Activated CD4-positive, alpha-beta T cell treated with anti-CD3 and anti-CD28 coated beads for 36 hours (primary cell): ENCODE measurements at places on chromosomes 11 and 22.

GRCh38 chr11:122441666-122442035 lies 213.9 kb upstream of the UBASH3B start:
- DNase-seq: no peak

DNA sequence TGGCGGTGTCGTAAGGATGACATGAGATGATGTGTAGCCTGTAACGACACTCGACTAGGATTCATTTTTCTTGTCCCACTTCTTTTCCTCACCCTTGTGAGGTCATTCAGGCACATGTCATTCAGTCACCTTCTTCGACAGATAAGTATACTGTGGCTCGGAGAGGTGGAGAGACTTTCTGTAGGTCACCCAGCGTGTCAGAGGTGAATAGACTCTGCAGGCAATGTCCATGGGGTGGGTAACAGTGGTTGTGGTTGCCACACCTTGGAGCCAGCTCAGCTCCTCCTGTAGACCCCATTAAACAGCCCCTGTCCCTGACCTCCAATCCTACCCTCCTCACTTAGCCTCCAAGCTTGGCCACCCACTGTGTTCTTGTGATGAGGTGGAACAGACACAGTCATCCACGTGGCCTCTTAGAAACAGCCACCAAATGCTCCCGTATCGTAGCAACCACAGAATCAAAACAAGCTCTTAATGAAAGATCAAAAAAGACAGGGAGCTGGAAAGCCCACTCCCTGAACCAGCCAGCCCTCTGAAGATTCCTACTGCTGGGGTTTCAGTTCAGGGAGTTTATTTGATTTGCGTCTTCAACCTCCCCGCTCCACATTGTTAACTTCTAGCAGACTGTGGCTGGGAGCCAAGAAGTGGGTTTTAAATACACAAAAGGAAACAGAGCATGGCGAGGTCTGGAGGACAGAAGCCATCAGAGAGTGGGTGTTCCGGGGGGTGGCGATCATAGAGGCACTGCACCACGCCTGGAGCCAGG lies 89.0 kb upstream of the GRK3 start:
- DNase-seq: no peak

GRCh38 chr11:33948494-33948893 lies 56.6 kb upstream of the LMO2 start:
- DNase-seq: no peak

DNA sequence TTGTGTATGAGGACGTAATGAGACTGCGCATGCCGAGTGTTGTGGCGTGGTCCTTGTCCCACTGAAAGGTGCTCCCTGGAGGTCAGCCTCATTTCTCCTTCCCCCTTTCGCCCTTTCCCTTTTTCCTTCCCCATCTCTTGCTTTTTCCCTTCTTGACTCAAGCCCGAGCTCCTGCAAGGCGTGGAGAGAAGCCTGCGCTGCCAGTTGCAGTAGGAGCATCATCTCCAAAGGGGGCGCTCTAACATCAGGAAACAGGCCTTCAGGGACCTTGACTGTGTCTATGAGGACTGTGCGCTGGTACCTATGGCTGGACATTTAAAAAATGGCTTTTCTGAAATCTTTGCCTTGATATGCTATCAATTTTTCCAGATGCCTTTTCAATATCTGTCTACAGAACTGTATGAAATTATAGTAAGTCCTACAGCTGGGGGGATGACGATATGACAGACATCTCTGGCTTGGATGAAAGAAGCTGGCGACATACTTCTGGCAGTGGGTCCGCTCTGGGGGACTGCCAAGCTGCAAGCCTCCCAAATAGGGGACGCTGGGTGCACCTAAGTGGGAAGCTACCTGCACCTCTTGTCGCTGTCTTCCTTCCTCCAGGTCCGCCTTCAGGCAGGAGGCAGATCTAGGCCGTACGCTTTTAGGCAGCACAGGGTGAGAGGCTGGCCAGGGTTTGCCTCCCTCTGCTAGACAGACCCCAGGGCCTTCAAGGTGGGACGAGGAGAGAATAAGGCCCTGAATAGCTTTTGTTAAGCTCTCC lies 96.5 kb downstream of the NXPE2 start:
- peak; percentile 47 for DNase-seq

DNA sequence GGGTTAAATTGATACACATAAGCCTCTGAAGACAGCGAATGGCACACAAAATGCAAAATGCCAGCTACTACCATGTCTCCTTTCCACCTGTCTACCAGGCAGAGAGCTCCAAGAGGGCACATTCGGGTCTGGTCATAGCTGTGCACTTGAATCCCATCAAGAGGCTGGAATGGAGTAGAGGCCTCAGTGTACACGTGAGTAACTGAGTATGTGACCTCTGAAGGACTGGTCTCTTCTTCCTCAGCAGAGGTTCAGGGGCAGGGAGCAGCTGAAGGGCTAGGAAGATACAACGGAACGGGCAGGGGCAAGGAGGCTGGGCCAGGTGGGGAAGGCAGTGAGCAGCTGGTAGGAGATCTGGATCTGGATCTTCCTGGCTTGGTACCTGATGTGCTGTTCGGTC lies 56.3 kb upstream of the PHOX2A start:
- DNase-seq: no peak

DNA sequence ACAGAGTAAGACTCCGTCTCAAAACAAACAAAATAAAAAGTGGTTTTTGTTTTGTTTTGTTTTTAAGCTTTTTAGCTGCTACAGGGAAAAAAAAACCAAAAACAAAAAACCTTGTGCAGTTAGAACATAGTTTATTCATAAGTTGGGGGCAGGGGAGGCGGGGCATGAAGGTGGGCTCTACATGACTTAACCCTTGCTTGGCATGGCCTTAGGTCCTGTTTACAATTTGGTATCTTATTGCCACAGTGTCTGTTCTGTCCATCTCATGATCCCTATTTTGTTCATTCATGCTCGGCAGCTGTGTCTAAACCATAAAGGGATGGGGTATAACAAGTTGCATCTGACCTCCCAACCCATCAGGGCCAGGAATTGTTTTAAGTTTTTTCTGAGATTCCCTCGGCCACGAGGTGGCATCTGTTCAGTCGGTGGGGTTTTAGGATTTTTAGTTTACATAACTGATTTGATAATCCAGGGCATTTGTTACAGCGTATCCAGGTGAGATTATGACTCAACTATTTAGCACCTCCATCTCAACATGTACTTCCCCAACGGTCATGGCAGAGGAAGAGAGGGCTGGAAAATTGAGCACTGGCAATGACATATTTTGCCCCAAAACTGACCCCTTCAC lies 6.9 kb downstream of the AP5B1 start:
- no peak for DNase-seq

- no peak for DNase-seq
Observed at GRCh38 chr11:18615628-18616392, 16.2 kb downstream of the MISFA start.

GRCh38 chr11:112504056-112504455 lies 243.4 kb upstream of the PLET1 start:
- no peak for DNase-seq

DNA sequence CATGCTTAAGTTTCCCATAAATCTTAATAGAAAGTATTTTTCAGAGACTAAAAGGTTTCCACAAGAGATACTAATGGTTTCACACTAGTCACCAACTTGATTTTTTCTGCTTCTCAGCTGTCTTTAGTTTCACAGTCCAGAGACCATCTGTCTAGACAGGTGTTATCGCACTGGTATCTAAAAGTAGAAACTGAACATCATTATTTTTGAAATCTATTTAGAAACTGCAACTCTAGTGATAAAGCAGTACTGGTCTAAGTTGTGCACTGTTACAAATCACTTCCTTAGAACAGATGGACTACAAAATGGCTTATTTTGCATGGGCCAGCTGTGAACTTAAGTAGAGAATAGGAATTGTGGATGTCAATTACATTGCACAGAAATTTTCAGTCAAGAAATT lies 78.0 kb downstream of the CNTN5 start:
- no peak for DNase-seq

GRCh38 chr11:92236856-92237255 lies 12.2 kb downstream of the FAT3 start:
- DNase-seq: no peak

DNA sequence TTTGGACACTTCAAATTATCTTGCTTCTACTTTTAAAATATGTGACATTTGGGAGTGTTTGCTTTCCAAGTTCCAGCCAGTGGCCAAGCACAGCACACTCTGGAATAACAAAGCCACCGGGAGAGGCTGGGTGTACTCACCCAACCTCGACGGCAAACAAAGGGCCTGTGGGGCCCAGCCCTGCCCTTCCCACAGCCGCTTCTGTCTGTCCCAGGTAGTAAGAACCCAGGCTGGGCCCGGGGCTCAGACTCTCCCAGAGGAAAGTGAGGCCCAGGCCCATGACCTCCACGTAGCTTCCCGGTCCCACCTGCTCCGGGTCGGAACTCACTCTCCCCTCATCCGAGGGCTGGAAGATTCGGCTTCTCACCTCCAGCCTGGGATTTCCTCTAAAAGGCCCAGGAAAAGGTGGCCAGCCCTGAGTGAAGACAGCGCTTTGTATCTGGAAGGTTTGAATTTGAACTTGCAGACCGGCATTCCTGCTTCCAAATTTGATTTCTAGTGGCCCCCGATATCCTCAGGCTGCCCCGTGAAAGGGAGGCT lies 93.5 kb downstream of the CELSR1 start:
- no peak for DNase-seq

GRCh38 chr11:83241291-83241946 lies 44.7 kb downstream of the CCDC90B start:
- peak; percentile 39 for DNase-seq

DNA sequence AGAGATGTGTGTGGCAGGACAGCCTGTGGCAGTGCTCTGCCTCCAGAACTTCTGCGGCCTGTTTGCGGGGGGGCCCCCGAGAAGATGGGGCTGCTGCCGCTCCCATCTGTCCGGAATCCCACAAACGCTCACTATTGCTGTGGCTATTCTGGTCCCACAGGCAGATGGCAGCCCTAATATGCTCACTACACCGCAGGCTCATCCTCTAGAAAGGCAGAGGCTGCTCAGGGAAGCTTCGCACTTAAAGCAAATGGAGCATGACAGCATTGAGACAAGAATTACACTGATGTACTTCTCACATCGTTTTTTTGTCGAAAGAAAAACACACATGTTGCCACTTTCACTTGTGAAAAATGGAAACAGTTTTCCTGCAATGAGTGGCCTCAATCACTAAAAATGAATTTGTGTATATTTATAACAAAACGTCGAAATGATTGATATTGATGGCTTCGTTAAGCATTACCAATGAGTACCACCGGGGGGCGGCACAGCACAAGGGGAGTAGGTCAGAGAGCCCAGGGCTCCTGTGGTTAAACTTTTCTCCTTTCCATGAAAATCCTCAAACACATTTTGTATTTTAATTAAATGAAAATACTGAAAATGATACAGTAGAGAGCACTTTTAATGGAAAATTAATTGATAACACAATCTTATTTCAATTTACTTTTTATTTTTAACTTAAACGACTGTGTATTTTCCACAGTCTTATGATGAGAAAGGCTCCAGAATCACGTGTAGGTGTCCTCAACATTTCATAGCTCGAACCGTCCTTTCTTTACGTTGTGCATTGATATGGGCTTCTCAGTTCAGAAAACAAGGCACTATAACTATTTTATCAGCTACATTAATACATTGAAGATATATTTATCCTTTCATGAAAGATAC lies 69.1 kb downstream of the CTTN start:
- peak; percentile 80 for DNase-seq

DNA sequence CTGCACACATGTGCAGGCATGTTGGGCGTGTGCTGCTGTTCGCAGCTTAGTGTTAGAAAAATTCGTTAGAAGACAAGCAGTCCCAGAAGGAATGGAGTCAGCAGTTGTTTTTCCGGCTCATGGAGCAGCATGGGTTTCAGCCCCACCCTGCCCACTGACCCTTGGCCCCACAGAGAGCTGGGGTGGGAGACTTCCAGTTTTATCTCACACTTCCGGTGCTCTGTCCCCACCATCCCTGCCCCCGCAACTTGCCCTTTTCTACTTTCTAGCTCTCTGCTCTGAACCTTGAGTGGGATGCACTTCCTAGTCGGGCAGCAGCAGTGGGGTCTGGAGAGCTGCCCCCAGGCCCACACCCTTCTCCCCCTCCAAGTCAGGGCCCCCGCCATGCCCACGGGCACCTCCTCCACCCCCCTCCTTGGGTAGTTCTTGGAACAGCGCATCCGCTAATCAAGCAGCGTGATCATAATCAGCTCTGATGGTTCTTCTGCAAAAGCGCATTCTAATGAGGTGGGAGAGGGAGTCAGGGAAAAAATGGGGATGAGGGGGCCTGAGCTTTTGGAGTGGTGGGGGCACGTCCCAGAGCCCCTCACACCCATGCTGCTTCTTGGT lies 184.4 kb downstream of the CEP164 start:
- DNase-seq: no peak

GRCh38 chr11:119100246-119100970 lies 1.2 kb downstream of the DPAGT1 start:
- DNase-seq: no peak

GRCh38 chr22:32723643-32724042 lies 77.9 kb upstream of the TIMP3 start:
- peak; percentile 70 for DNase-seq

DNA sequence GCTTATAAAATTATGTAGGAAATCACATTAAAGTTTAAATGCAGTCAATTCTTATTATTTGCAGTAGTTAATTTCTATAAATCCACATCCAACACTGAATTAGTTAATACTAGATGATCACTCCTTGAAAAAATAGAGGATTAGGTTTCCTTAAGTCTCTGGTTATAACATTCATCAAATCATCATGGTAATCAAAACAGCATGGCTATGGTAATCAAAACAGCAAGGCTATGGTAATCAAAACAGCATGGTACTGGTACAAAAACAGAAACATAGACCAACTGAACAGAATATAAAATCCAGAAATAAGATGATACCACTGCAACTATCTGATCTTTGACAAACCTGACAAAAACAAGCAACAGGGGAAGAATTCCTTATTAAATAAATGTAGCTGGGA lies 814.6 kb upstream of the CCDC179 start:
- no peak for DNase-seq

GRCh38 chr11:102118937-102119336 lies 8.7 kb downstream of the YAP1 start:
- no peak for DNase-seq

- no peak for DNase-seq
Observed at GRCh38 chr11:122711831-122712381, 56.4 kb downstream of the UBASH3B start.

- DNase-seq: peak; percentile 7
Observed at GRCh38 chr22:17920145-17920605, 104.2 kb downstream of the MICAL3 start.

DNA sequence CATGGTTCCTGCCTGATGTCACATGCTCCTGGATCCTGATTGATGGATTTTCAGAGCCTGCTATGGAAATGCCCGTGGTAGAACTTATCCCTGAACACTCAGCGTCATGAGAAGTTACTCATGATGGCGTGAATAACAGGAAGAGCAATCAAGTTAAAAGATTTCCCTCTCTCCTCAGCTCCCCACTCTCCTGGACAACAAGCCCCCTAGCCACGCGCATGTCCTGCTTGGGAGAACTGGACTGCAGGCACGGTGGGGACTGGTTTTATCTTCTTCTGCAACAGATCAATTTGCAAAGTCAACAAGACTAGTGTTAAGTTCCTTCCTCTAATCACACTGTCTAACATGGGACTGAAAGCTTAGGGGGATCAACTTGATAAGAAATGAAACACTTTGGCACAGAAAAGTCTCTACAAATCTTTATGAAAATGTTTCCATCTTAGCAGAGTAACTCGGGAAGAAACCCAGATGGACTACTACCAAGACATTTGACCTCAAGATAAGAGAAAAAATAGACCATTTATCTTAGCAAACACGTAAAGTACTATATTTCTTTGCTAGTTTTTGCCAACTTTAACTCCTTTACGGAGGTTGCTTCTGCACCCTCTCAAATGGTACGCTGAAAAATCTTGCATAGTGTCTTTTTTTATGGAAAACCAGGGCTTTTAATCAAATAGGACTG lies 27.6 kb downstream of the POU2AF1 start:
- no peak for DNase-seq

- no peak for DNase-seq
Observed at GRCh38 chr11:12097219-12097618, 13.2 kb upstream of the MICAL2 start.

- no peak for DNase-seq
Observed at GRCh38 chr11:134995741-134996140, 583.7 kb upstream of the B3GAT1 start.
